ENCODE measurements at places on chromosomes 12 and 14.

GRCh38 chr14:99730876-99731546 is 46.9 kb downstream of the CYP46A1 start:
- DNase-seq, result no peak

GRCh38 chr12:93759512-93760081 is 82.4 kb downstream of the CRADD start:
- no peak for DNase-seq

DNA sequence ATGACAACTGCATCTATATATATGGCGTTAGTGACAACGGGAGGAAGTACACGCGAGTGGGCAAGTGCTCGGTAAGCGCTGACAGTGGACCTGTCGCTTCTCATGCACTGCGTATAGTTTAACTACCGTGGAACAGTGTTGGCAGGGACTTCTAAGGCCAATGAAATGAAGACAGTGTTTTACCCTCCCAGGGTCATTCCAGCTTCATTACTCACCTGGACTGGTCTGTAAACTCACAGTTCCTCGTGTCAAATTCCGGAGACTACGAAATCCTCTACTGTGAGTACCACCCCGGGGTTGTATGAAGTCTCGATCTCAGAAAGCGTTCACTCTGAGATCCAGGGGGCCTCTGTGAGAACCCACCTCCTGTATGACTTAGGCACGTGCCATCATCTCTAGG is 129.2 kb upstream of the EVL start:
- no peak for DNase-seq

GRCh38 chr12:2540535-2540941 is 254.2 kb upstream of the FKBP4 start:
- no peak for DNase-seq

GRCh38 chr14:51398898-51399297 is 158.9 kb downstream of the TMX1 start:
- no peak for DNase-seq

- DNase-seq, result no peak
Measured at GRCh38 chr12:132858718-132859266, 28.6 kb downstream of the CHFR start.

DNA sequence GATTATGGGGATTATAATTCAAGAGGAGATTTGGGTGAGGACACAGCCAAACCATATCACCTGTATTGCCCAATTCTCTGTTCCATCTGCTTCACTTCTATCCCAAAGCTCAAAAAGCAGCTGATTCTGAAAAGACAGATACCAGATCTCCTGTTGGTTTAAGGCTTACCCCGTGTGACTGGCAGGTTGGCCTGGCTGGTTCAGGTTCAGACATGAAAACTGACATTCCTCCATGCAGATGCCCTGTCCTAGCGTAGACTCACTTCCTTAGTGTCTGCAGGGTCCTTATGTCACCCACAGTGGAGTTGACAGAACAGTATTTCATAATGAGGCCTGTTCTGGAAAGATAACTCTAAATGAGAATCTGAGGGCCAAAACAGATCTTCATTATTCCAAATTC is 61.1 kb upstream of the FLRT2 start:
- DNase-seq, result no peak

DNA sequence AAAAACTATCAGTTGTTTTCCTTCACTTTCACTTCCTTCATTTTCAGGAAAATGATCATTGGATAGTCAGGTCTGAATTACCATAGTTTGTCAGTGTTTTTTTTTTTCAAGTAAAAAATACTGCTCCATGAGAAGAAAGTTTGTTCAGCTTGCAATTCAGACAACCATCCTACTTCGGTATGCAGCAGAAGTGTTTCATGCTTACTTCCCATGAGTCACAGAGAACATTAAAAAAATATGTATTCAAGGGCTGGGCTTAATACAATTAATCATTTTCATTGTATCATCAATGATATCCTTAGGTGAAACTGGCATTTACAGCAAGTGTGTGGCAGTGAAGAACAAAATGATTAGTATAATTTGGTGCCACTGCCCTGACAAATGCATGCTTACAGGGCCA is 21.6 kb downstream of the PYM1 start:
- DNase-seq, result no peak

DNA sequence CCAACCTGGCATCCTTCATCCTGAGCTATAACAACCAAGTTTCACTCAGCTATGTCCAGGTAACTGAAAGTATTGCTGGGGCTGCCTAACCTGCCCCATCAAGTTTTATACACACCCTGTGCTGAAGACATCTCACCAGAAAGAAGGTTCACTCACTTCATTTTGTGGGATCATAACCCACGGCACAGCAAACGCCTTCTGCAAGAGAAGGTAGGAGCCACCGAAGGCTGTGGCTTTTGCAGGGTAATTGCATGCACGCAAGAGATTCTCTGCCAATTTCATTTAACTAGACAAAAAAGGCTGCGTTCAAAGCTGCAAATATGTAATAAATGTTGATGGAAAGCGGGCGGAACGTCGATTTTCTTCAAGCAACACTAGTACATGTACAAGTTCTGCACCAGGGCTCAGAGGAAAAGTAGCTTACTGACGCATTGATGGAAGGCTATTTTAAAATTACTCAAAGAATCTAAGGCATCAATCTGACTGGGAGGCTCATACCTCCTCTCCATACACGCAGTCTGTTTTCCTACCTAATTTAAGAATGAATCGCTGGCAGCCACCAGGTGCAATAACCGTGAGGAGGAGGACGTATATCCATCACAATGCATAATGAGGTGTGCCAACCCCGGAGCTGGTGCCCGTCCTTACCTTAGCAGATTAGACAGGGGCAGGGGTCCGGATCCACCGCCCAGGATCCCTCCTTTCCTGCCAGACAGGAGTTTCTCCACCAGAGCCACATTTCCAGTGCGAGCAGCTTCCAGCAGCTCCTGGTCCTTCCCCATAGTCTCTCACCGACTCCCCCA is 1.1 kb downstream of the ANKS1B start:
- DNase-seq, result no peak

DNA sequence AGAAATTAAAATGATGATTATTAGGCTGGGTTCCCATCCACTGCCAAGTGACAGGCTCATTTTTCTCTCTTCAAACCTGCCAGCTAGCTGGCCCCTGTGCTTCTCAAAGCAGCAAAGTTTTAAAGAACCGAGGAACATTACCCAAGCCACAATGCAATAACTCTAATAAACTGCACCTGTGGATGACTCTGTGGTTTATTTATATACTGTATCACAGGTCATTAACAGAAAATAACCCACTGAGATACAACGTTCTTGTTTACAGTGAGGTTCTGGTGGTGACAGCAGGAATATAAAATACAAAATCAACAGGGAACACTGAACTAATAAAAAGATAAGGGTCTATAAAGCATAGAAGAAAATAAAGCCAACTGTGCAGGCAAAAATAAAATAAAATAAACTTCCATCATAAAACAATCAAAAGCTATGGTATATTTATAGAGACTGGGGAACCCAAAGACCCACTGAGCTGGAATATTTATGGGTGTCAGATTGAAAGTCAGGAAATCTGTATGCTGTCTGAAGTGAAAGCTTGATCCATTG is 472.9 kb downstream of the NOVA1 start:
- no peak for DNase-seq

GRCh38 chr14:27392153-27392552 is 794.3 kb upstream of the NOVA1 start:
- no peak for DNase-seq

DNA sequence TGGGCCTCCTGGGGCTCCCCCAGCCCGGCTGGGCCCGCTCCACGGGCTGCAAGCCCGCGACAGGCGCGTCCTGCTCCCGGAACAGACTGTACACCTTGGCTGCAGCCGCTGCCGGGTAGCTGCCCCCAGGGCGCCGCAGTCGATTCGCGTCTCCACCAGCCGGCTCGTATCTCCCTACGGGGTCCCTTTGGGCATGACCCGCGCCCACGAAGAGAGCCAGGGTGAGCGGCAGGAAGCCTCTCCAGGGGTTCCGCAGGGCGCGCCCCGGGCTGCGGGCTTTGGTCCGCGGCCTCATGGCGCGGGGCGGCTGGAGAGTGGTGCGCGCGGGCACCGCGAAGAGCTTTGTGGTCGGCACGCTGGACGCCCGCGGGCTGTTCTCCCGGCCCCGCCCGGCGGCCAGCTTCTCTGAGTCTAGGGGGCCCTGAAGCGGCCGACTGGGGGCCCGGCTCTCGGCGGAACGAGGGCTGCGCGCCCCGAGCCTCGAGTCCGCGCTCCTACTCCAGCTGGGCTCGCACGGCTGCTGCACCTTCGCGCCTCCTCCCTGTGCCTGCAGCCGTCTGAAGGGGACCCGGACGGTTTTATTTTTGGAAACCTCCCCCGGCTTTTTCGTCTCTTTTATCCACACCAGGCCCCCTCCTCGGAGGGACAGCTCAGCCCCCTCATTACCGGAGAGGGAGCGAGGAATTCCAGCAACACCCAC is at the start of gene LTBP2:
LTBP2 (minus strand) TSS at position 588 of the 700 bp plus-strand sequence; CDS start at position 295, 293 bp downstream.
- no peak for DNase-seq

GRCh38 chr12:64186789-64187188 is 35.3 kb downstream of the KICS2 start:
- DNase-seq, result no peak

GRCh38 chr12:62448436-62448835 is 18.2 kb upstream of the MON2 start:
- no peak for DNase-seq

- DNase-seq, result no peak
Measured at GRCh38 chr14:91883753-91884152, 16.4 kb upstream of the TC2N start.

- no peak for DNase-seq
Measured at GRCh38 chr12:58523360-58523759, 396.9 kb downstream of the LRIG3 start.

DNA sequence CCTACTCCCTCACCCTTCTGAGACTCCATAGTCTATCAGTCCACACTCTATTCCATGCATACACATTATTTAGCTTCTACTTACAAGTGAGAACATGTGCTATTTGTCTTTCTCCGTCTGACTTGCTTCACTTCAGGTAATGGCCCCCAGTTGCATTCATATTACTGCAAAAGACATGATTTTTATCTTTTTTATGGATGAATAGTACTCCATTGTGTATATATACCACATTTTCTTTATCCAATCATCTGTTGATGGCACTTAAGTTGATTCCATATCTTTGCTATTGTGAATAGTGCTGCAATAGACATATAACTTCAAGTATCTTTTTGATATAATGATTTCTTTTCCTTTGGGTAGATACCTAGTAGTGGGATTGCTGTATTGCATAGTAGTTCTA is 171.8 kb downstream of the DACT1 start:
- DNase-seq, result no peak

- DNase-seq, result no peak
Measured at GRCh38 chr14:72808564-72808963, 85.3 kb downstream of the DPF3 start.

- DNase-seq, result no peak
Measured at GRCh38 chr12:47247418-47247817, 167.7 kb upstream of the AMIGO2 start.

- DNase-seq, result no peak
Measured at GRCh38 chr12:25293653-25294052, 42.9 kb upstream of the KRAS start.

- no peak for DNase-seq
Measured at GRCh38 chr14:106083082-106083481, 556.7 kb downstream of the TMEM121 start.

GRCh38 chr12:57575771-57576612 is 15.0 kb upstream of the PIP4K2C start:
- no peak for DNase-seq

Measured in activated CD4-positive, CD25-positive, alpha-beta regulatory T cell (primary cell).